Foreskin fibroblast (primary cell): ENCODE measurements at places on chromosomes 11 and 22.

DNA sequence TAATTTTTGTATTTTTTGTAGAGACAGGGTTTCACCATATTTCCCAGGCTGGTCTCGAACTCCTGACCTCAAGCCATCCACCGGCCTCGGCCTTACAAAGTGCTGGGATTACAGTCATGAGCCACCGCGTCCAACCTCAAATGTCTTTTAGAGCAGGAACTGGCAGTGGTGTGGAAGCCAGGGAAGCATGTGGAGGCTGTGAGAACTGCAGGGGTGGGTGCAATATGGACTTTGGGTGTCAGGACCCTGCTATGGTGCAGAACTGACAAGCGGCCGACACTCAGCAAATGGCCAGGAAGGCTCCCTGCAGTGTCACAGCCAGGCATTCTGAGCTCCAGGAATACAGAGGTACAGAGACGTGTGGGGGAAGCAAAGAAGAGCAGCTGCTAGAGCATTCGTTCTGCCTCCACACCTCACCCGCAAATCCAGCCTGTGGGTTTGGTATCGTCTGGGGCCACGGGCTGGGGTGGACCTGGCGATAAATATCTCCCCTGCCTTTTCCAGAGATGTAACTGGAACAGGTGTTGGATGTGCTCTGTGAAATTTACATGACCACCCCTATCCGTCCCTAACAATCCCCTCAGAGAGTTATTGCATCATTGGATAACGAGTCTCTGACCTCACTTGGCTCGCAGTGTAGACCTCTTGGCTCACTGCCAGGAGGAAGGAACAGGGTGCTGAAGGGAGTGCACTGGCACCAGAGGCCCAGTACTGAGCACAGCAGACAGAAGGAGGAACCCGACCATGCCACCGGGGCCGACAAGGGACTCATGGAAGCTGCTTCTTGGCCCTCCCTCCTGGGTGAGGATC, 624.7 kb upstream of the B3GAT1 start:
- DNase-seq: no peak

GRCh38 chr22:38953577-38954413, 3.6 kb upstream of the APOBEC3A start:
- DNase-seq: no peak

DNA sequence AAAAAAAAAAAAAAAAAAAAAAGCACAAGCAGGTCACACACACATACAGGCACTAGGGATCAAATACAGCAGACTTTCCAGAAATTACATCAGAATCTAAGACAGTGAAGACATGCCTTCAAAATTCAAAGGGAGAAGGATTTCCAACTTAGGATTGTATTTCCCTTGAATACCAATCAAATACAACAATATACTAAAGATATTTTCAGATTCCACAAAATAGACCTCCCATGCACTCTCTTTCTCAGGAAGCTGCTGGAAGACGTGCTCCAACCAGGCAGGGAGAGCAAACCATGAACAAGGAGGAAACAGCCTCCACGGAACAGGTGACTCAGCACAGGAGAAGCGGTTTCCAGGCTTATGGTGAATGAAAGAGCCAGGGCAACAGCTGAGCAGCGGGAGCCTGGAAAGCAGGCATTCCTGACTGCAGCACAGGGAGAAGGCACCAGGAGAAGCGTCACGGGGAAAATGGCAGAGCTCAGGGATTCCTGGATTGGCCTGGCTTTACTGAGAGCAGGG, 32.0 kb downstream of the TMEM184B start:
- DNase-seq: no peak

DNA sequence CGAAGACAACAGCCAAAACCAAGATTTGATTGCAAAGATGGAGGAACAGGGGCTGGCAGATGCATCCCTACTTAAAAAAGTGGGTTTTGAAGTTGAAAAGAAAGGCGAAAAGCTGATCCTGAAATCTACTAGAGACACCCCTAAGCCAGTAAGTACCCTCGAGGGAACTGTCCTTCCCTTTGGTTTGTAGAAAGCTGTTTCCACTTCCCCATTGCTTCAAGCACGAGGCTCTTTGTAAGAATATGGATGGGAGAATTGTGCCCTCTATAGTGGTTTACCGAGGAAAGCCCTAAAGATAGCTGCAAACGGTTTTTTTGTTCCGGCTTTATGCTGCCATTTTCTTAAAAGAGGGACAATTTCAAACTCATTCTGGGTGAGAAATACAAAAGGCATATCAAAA, 133.9 kb downstream of the WNT7B start:
- DNase-seq: no peak

DNA sequence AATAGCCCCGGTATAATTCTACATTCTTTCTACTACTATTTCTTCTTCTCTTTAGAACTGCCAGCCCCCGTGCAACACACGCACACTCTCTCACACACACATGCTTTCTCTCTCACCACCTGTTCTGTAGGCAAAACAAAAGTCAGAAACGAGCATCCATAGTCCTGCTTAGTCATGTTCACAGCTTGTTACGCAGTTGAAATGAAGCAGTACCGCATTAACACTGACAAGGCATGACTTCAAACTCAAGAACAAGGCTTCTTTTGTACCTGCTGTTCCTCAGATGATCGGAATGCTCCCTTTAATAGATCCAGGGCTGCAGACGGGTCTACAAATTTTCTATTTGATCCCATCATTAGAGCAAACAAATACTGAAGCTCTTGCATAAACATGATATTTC, 42.2 kb downstream of the USP28 start:
- no peak for DNase-seq

DNA sequence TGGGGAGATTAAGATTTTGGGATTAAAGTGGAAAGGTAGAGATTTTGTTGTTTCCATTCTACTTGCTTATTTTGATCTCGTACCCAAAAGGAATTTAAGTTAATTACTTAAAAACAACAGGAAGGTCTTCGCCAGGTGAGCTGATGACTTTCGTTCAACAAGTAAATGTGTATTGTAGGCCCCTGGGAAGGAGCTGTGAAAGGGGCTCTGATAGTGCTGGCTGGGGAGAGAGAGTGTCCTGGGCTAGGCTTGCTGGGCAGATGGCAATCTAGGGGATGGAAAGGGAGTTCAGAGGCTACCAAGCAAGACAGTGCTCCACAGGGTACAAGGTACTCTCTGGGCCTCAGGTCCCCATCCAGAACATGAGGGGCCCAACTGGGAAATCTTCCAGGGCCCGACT, 189.4 kb downstream of the CEP164 start:
- DNase-seq: no peak

GRCh38 chr11:102110761-102111010, 439 bp downstream of the YAP1 start:
- peak; percentile 17 for DNase-seq

- DNase-seq: no peak
Measured at GRCh38 chr22:44938886-44939285, 70.9 kb downstream of the PHF21B start.

DNA sequence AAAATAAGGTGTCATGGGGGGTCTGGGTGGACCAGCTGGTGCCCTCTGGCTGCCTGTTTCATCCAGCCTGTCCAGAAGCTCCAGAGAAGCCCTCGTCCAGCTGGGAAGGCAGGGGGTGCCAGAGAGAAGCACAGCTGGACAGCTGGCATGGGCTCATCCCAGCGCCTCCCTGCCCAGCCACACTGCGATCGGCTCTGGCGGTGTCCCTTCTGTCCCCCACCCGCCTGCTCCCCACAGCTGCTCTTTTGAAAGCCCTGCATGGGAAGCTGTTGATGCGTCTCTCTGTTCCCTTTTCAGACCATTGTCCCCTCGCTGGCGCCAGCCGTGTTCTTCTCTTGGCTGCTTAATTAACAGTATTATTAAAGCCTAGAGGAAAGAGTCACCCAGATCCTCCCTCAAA, 86.5 kb downstream of the MN1 start:
- DNase-seq: no peak

DNA sequence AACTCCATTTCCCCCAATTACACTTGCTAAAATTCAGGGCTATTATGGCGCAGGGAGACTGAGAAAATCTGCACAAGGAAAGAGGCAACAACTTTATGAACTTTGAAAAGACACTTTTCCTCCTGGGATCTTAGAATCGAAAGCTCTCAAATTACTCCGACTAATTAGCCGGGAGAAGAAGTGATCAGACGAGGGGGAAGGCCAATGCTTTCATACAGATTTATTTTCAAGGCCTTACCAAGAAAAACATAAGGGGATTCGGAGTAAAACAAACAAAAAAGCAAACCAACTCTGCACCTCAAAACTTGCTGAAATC, 1.6 kb downstream of the PAX6 start:
- no peak for DNase-seq

GRCh38 chr22:25395915-25396314, 168.6 kb upstream of the GRK3 start:
- no peak for DNase-seq

- DNase-seq: peak; percentile 92
Measured at GRCh38 chr11:75325713-75326438, 25.6 kb downstream of the ARRB1 start.

DNA sequence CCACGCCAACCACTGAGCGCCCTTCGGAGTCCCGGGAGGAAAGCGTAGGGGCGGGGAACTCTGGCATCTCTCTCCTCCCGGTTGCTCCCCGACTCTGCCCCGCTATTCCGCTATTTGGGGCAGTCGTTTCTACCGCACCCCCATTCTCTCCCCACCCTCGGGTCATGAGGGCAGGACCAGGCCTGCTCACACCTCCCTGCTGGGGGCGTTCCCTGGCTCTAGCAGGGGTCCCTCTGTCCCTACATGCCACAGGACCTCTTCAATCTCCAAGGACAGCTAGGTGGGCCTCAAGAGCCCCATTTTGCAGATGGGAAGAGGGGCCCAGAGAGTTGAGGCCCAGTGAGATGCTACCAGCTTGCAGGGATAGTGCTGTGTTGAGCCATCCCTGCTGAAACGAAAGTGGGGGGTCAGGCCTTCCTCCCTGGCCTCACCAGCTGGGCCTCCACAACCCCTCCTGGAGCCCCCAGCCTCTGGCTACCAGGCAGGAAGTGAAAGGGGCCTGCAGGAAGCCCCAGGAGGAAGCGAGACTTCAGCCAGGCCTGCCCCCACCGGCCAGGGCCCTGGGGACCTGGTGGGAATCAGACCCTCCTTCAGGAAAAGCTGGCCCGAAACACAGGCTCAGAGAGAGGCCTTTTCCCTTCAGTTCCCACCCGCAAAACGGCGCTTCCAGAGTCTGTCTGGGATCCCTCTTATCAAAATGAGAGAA, 5.5 kb upstream of the SHISA8 start:
- DNase-seq: no peak

- DNase-seq: peak; percentile 66
Measured at GRCh38 chr11:57427727-57428082, 784 bp upstream of the SLC43A3 start.

DNA sequence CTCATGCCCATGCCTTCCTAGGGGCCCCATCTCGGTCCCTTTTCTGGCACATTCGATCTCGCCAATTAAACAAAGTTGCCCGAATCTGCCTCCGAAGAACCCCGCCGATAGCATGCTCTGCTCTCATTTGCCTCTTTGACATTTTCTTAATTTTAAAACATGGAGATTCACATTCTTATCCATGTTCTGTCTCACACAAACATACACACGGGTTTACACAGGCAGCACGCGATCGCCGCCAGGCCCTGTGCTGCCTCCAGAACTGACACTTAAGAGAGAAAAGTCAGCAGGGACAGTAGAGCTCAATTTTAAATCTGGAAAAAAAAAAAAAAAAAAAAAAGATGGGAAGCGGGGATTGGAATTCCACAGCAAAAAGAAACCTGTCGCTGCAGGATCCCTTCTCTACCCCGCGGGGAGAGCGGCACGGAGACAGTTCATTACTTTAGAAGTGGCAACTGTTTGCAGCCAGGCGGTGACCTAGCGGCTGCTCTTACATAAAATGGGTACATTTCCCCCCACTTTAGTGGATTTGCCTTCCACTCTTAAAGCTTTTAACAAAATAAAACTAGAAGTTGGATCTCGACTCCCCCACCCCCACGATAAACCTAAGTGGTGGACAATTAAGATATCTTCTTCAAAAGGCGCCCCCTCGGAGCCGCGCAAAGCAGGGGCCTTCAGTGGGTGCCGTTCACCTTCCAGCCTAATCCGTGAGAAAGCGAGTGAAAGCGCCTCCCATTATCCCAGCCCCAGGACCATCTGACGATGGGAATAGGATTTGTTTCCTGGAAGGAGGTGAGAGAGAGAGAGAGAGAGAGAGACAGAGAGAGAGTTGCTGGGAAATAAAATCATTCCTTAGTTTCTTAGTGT, 13.7 kb downstream of the PAX6 start:
- DNase-seq: no peak

DNA sequence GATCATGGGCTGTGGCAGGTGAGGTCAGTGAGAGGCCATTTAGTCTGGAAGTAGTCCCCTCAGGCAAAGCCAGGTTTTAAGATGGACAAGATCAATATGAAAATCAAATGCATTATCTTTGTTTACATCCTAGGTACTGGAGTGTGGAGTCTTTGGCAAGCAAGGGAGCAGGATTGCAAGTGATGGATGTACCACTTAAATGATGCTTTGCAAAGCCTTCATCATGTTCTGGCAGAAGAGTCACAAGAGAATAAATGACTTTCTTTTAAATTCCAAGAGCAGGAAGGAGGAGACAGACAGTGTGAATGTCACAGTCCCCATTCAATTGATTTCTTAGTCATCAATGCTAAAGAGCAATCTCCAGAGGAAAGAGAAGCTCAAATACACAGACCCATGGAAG, 908.3 kb downstream of the FAM181B start:
- DNase-seq: no peak

DNA sequence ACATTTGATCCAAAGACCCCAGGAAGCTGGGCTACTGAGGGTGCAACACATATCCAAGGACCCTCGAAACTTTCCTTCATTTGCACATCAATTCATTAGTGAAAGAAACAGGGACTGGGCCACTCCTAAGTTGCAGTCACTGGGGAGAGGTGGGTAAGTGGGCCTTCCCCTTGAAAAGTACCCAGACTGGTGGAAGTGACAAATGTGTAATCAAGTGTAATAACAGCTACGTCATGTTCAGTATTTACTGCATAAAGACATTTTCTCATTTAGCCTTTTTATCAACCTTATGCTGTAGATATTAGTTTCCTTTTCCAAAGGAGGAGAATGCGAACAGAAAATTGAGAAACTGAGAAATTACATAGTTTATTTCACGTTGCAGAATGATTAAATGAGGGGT, 101.9 kb upstream of the OLFML1 start:
- DNase-seq: no peak

DNA sequence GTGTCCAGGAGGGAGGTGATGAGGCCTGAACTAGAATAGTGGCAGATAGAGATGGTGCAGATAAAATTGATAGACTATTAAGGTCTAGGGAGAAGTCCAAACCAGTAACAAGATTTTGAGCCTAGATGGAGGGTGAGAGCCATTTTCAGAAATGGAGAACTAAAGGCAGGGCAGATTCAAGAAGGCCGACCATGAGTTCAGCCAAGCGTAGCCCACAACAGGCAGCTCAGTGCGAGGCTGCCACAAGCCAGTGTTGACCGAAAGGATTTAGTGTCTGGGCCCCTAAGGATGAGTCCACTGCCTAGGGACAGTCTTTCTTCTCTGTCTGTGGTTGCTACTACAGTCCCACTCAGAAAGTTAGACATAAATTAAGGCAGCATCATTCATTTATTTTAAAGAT, 51.7 kb downstream of the PPP2R1B start:
- DNase-seq: no peak

DNA sequence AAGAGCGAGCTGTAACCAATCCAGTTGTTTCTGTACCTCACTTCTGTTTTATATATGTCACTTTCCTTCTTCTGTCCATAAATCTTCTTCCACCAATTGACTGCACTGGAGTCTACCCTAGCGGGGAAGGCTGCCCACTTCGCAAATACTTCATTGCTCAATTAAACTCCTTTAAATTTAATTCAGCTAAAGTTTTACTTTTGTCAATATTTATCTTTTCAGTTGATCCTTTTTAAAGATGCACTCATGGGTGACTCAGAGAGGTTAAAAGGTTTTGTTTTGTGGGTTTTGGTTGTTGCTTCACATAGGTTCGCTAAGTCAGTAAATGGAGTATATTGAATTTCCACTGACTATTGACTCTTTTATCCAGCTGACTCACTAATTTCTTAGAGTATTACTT, 597.2 kb downstream of the DLG2 start:
- DNase-seq: no peak
